Chondrocyte (in vitro differentiated cells): ENCODE measurements at places on chromosomes 6 and 20. TPM values are rescaled to one million over a fixed set of nuclear protein-coding genes. Genes with fewer than 3 reads are reported as not detected.

DNA sequence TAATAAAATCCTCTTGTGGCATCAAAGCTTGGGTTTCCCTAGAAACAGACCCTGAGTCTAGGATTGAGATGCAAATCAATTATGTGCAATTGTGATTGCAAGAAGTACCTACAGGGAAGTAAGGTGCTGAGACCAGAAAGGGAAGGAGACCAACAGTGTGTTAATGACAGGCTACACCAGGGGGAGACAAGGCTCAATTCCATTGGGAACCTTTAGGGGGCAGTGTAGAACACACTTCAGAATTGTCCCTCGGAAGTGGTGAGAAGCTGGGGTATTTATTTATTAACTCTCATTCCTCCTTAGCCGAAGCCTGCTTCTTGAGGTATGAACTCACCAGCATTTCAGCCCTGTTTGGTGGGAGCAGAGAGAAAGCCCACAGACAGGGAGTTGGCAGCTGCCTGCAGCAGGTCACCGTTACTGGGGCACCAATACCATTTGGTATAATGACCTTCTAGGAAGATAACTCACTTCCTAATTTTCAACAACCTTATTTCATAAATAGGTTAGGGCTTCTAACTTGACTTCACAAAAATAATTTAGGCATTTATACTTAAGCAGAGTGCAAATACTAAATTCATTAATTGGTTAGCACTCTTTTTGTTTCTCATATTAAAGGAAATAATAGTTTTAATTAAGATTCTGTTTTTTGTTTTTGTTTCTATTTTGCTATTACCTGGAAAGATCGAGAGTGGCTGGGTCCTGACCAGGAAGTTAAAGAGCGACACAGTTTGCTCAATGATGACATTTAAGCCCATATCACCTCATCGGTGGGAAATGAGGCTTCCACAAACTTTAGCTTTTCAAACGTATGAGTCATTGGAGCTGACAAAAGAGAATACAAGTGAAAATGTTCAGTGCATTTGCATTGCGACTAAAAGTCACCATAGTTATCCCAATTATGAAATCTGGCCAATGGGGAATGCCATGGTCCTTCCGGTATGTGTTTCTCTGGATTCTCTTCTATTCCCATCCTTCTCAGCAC lies 94.8 kb downstream of the BTBD3 start:
- no peak for DNase-seq
- H3K27ac ChIP-seq, result no peak overlapping the region
- H3K27me3 ChIP-seq, result no peaks in the 10 kb centered on the region
- H3K36me3 ChIP-seq, result no peaks in the 10 kb centered on the region

DNA sequence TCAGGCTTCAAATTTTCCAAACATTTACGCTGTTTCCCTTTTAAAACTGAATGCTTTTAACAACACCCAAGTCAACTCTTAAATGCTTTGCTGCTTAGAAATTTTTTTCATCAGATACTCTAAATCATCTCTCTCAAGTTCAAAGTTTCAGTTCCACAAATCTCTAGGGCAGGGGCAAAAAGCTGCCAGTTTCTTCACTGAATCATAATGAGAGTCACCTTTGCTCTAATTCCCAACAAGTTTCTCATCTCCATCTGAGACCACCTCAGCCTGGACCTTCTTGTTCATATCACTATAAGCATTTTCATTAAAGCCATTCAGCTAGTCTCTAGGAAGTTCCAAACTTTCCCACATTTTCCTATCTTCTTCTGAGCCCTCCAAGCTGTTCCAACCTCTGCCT lies 69.1 kb downstream of the RNF217 start:
- peaks cover 17% of the 10 kb centered on the region for H3K4me1 ChIP-seq
- peaks cover 6% of the 10 kb centered on the region for H3K36me3 ChIP-seq
- no peaks in the 10 kb centered on the region for H3K27me3 ChIP-seq
- no peak overlapping the region for H3K4me3 ChIP-seq
- DNase-seq, result no peak
- peak overlapping the region; percentile 68 for H3K27ac ChIP-seq

MEI4 gene
- not detected in 3 replicates for total RNA-seq

GRCh38 chr6:7323074-7323473 lies 10.1 kb upstream of the SSR1 start:
- no peaks in the 10 kb centered on the region for H3K27me3 ChIP-seq
- no peak overlapping the region for H3K27ac ChIP-seq
- no peak for DNase-seq
- H3K4me3 ChIP-seq, result no peak overlapping the region
- no peaks in the 10 kb centered on the region for H3K4me1 ChIP-seq

DNA sequence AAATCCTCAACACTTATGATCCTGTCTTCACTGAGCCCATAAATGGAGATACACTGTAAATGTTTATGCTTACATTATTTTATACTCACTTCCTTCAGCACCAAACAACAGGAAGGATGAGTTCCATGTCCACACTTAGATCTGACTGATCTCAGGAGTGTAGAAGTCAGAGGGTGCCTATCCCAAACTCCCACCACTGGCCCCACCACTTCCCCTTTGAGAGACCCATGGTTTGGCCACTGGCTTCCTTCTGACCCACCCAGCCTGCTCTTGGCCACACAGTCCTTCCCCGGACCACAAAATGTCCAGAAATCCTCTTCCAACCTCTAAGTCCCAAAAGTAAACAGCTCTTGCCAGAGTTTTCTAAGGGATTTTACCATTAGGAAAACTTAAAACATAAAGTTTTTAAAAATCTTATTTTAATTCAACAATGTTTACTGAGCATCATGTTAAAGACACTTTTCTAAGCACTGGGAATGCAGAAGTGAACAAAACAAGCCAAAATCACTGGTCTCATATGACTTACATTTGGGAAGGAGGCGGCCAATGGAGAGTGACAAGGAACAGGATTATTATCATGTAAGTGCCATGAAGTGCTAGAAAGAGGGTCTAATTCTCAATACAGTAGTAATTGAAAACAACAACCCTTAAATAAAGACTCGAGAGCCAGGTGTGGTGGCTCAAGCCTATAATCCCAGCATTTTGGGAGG lies 103.8 kb downstream of the NRSN1 start:
- DNase-seq, result no peak
- H3K4me1 ChIP-seq, result no peaks in the 10 kb centered on the region
- H3K27me3 ChIP-seq, result peaks cover 6% of the 10 kb centered on the region
- H3K36me3 ChIP-seq, result no peaks in the 10 kb centered on the region

TCP11 gene
- not detected in 3 replicates for total RNA-seq

GRCh38 chr6:24802271-24803059 lies 3.7 kb upstream of the ARMH2 start:
- H3K27me3 ChIP-seq, result no peaks in the 10 kb centered on the region
- H3K36me3 ChIP-seq, result no peaks in the 10 kb centered on the region

DNA sequence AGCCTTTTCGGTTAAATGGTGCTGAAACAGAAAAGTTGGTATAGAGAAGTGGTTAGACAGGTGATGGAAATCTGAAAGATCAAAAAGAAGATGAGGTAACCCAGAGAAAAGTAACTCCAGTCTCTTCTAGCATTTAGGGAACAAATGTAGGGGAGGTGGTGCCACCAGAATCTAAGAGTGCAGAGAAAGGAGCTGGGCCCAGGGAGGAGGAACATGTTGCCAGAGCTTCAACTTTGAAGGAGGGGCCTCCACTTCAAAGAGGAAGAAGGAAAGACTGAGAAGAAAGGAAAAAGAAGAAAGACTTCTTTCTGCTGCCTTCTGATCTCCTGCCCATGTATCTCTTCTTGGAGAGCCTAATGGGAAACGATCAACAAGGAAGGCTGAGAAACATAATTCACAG lies 23.5 kb upstream of the ATRN start:
- DNase-seq, result no peak
- no peak overlapping the region for H3K4me3 ChIP-seq
- H3K4me1 ChIP-seq, result no peaks in the 10 kb centered on the region

DNA sequence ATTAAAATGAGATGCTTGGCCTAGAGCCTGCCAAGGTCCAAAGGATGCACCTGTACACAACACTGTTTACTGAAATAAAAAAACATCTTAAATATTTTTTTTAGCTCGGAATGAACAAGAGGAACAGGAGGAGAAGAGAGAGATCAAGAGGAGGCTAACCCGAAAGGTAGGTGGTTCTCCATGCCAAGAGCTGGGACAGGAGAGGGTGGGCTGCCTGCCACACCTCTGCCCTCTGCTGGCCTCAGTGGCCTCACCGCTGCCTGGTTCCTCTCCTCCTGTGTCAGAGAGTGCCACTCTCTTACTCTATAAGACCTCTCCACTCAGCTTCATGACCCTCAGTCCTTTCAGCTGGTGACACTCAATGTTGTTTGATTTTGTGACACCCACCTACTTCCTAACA lies 50.2 kb downstream of the TBC1D7 start:
- H3K4me3 ChIP-seq, result no peak overlapping the region
- DNase-seq, result no peak
- H3K36me3 ChIP-seq, result no peaks in the 10 kb centered on the region
- no peaks in the 10 kb centered on the region for H3K27me3 ChIP-seq
- no peak overlapping the region for H3K27ac ChIP-seq

DNA sequence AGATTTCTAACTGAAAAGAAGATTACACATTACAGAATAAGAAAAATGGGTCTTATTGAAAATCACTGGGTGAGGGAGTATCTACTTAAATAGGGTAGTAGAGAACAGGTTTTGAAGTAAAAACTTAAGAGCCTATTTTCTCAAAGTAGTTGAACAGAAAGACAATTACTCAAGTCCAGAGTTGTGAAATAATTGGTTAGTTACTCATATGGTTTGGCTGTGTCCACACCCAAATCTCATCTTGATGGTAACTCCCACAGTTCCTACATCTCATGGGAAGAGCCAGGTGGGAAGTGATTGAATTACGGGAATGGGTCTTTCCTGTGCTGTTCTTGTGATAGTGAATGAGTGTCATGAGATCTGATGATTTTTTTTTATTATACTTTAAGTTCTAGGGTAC lies 1035.3 kb upstream of the GJE1 start:
- no peaks in the 10 kb centered on the region for H3K27me3 ChIP-seq
- no peak for DNase-seq
- H3K36me3 ChIP-seq, result peaks cover 2% of the 10 kb centered on the region
- no peaks in the 10 kb centered on the region for H3K4me1 ChIP-seq

DNA sequence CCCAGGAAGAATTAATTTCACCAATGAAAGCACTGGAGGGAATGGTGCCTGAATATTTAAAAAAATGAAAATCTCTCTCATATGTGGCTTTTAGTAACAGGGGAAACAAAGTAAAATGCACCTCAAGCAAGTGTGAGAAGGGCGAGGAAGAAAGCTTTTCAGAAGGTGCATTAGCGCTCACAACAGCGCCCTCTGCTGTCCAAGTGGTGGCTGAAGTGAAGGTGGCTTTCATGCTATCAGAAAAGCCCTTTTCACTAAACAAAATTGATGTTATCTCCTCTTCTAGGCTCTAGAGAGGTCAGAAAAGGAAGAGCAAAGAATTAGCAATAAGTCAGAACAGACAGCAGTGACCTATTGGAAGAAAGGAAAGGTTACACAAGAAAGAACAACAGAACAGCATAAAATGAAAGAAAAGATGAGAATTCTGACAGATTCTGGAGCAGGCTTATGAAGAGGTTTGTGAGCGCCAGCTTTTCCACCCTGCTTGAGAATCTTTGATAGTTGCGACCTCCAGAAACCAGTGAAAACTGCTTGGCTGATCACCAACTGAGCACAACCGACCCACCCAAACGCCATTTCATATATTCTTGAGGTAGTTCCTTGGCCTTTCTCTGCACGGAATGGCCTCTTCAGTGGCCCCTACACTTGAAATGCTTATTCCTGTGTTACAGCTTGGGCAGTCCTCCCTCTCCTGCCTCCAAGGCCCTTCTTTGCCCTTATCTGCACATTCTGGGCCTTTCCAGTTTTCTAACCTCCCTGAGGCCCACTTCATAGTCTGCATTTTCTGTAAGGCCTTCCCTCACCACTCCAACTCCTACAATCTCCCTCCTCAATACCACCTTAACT lies 45.3 kb downstream of the SMLR1 start:
- peaks cover 6% of the 10 kb centered on the region for H3K4me1 ChIP-seq
- no peak overlapping the region for H3K27ac ChIP-seq
- no peaks in the 10 kb centered on the region for H3K27me3 ChIP-seq
- no peak overlapping the region for H3K4me3 ChIP-seq
- H3K36me3 ChIP-seq, result peaks cover 10% of the 10 kb centered on the region

GRCh38 chr6:158024566-158025297 lies 43.1 kb downstream of the SYNJ2 start:
- H3K4me1 ChIP-seq, result peaks cover 58% of the 10 kb centered on the region
- no peak overlapping the region for H3K4me3 ChIP-seq
- DNase-seq, result peak; percentile 43
- peaks cover 12% of the 10 kb centered on the region for H3K36me3 ChIP-seq
- no peak overlapping the region for H3K27ac ChIP-seq
- no peaks in the 10 kb centered on the region for H3K27me3 ChIP-seq

DNA sequence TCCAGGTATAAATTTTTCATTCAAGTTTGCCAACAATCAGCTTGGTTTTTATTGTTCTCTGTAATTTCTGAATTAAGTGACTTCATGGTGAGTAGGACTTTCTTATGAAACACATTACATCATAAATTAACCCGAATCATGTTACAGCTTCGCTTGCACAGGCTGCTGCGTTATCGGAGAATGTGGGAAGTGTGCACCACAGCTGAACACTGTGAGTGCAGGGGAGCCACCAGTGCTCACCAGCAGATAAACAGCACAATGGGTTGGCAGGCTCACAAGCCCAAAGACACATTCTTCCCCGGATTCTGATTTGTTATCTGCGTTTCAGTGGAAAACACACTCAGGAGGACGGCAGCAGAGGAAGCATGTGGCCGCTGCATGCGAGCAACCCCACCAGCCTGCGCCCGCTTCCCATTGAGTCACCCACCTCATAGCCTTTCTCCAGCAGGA lies 121.1 kb downstream of the GMDS start:
- peaks cover 1% of the 10 kb centered on the region for H3K36me3 ChIP-seq
- peaks cover 14% of the 10 kb centered on the region for H3K4me1 ChIP-seq
- no peak for DNase-seq

IRF4 gene
- total RNA-seq, result 0.05 TPM in 1 of 3 replicates, not detected in the others

CD83 gene
- 0.63 to 1.0 TPM (median 0.95 TPM) in 3 replicates for total RNA-seq

VGLL2 gene
- not detected in 3 replicates for total RNA-seq

GHRH gene
- total RNA-seq, result not detected in 3 replicates

DNA sequence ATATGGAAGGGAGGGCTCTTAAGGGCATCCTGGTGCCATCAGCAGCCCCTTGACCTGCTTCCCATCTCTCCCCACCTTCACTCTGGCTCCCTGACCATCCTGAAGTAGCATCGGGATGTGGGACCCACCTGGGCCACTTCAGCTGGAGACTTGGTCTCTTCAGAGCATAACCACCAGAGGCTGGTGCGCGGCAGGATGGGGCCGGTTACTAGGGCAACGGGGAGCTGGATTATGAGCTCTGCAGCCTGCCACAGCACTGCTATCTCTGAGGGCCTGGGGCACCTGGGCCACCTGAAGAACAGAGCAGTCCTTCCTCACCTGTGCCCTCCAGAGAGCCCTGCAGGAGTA lies 79.7 kb downstream of the SYNJ2 start:
- H3K4me1 ChIP-seq, result peaks cover 35% of the 10 kb centered on the region
- peak overlapping the region; percentile 93 for H3K27ac ChIP-seq
- DNase-seq, result no peak
- H3K36me3 ChIP-seq, result peaks cover 19% of the 10 kb centered on the region
- H3K4me3 ChIP-seq, result no peak overlapping the region

NEU1 gene
- 63.8 to 67.5 TPM (median 64.2 TPM) in 3 replicates for total RNA-seq

HSPA1A gene
- total RNA-seq, result 23.0 to 46.3 TPM (median 46.2 TPM) in 3 replicates

- no peaks in the 10 kb centered on the region for H3K27me3 ChIP-seq
- no peaks in the 10 kb centered on the region for H3K36me3 ChIP-seq
These were observed 70.8 kb downstream of the CD164 start for GRCh38 chr6:109311471-109311870.

GRCh38 chr20:63061771-63062100 lies 55.0 kb upstream of the BHLHE23 start:
- H3K4me3 ChIP-seq, result no peak overlapping the region
- H3K27ac ChIP-seq, result no peak overlapping the region
- H3K4me1 ChIP-seq, result no peaks in the 10 kb centered on the region
- H3K36me3 ChIP-seq, result no peaks in the 10 kb centered on the region
- peaks cover 28% of the 10 kb centered on the region for H3K27me3 ChIP-seq

OPRL1 gene
- 3.2 to 4.6 TPM (median 3.5 TPM) in 3 replicates for total RNA-seq

NKAPL gene
- not detected in 3 replicates for total RNA-seq
